ENCODE measurements at places on chromosomes 2 and 18.

DNA sequence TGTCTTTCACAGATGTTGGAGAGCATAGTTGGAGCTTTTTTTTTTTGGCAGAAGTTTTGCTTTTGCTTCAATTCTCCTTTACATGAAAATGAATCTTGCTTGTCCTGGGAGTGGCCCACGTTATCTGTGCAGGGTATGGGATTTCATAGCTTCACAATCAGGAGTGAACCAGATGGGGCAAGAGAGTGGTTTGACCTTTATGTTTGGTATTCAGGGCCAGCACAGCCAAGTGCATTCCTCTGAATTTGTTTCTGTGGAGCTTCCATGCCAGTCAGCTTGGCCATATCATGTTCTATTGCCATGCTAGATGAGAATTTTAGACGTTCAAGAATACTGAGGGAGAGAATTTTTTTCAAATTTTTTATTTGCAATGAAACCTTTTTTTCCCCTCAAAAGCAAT is 116.6 kb downstream of the PRPF40A start:
- DNase-seq: no peak

DNA sequence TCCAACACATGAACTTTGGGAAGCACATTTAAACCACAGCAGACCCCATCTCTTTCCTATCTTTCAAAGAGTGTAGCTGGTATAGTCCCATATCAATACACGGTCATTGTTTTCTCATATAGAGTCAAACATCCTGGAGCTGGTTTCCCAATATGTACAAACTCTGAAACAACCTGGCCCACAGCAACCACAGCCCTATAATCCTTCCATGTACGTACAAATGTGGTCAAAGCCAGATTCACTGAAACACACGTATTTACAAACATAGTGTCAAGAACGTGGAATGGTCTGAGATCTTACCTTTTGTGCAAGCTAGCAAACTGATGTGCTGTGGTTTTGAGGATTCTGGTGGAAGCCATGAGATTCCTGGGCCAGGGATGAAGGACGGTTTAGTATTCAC is 97.3 kb downstream of the HS1BP3 start:
- DNase-seq: no peak

DNA sequence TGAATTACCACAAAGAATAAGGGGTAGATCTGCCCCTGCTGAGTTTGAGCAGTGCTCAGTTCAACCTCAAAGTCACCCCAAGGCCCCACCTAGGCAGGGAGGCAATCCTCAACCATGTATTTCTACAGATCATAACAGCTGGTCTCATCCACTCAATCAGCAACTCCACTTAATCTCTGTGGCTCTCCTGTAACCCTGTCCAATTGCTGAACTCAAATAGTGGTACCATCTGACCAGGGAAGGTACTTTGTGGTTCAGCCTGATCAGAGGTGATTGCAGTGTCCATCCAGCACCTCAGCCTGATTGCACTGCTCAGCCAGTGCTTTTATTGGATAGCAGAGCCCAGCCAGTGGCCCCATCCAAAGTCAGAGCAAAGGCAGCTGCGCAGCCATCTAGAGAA is 91.0 kb upstream of the SLC4A10 start:
- no peak for DNase-seq

DNA sequence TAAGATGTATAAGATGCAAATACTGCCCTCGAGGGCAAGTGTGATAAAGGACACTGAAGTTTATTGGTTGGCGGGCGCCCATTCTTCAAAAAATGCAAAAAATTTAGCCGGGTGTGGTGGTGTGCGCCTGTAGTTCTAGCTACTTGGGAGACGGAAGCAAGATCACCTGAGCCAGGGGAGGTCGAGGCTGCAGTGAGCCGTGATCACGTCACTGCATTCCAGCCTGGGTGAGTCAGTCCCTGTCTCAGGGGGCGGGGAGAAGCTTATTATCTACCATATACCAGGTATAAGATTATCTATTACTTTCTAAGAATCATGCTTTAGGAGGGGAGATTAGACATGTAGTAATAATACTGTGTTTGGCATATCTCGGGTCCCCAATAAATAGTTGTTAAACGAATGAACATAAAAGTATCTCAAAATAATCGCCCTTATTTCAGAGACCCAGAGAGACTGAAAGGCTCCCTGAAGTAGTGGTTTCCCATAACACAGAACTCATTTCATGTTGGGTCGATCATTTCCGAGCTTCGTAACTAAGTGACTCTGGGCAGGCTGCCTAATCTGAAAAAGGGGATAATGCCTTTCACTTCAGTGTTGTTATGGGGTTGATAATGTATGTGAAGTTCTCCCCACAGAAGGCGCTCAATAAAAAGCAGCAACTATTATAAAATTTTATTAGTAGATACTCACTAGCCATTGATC is 1.2 kb upstream of the SELENOI start:
- peak; percentile 25 for DNase-seq

DNA sequence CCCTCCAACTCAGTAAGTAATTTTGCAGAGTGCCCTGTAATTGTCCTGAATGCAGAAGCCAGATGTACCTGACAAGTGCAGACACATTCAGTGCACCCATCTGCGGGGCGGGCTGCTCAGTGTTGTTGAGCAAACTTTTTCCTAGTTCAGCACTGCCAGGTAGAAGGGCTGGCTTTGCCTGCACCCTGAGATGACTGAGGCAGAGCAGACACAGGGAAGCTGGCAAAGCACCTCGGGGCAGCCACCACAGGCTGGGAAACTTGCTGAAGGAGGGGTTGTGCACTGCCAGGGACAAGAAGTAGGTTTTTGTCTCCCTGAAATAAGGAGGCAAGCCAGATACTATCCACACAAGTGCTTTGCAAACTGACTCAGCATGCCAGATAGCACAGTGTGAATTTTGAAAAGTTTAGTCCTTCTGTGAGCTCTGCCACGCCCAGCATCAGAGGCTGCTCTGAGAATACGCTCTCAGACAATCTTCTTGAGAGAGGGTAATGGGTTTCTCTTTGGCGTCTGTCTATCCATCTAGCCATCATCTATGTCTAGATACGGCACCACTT is 62.3 kb downstream of the SOWAHC start:
- no peak for DNase-seq

GRCh38 chr2:7045601-7046590 is 128.7 kb downstream of the RNF144A start:
- no peak for DNase-seq

GRCh38 chr18:2845172-2845571 is 1.6 kb upstream of the EMILIN2 start:
- no peak for DNase-seq

All from activated T-cell treated with anti-CD3 and anti-CD28 coated beads, Interleukin-2, amount 50 U/mL, for 72 hours (primary cell).